ENCODE measurements at places on chromosomes 12 and 14.

DNA sequence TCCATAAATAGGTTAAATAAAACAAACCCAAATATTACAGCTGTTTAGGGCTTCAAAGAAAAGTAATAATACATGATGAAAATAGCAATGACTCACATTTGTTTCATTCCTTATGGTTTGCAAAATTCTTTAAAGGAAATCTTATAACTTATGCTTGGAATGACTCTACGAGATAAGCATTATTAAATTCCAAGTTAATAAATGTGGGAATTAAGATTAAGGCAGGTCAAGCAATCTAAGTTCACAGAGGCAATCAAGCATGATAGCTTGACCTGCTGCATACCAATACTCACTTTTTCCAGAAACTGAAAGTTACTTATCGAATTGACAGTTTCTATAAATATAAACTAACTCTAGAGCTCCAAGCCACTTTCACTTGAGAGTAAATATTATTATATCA is 1002.9 kb upstream of the SEL1L start:
- no peak for DNase-seq

DNA sequence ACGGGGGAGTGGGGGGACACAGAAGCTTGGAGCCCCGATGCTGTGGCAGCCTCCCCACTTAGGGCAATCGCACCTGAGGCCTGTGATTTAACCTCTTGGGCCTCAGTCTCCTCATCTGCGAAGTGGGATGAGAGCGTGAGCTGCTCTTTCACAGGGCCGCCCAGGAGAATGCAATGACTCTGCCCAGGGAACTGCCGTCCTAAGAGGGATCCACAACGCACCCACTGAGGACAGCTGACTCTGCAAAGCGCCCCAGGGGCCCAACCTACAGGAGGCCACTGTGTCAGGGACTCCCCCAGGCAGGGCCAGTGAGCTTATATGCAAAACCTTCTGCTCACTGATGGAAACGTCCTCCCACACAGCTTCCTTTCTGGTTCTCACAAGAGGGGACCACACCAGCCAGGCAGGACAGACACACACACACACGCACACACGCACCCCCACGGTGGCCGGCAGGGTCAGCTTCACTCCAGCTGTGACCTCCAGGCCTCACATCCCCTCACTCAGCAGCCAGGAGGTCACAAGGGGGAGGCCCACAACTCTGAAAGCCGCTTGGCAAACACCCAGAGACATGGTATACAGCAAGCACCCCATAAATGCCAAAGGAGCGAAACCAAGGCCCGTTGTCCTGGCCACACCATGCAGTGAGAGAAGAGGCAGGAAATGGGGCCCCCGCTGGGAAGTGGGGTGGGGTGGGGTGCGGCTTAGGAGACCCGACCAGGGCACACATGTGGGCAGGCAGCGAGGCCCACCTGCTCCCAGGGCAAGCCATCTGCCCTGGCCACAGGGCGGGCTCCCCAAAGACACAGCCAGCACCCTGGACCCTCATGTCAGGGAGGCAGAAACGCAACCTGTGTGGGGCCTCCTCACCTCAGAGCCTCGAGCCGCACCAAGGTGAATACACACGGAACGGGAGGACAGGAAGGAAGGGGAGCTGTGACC is 73.3 kb downstream of the NCOR2 start:
- DNase-seq, result peak; percentile 13

DNA sequence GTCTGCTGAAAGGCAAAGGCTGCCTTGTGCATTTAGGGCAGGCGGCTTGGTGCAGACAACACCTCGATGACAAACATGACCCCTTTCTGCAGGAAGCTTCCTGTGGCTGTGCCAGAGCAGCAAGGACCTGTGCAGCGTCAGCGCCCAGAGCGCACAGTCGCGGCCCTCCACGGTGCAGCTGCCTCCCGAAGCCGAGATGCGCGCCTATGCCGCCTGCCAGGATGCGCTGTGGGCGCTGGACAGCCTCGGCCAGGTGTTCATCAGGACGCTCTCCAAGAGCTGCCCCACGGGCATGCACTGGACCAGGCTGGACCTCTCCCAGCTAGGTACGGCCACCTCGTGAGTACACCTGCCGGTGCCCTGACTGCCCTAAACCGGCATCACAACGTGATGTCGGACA is 57.3 kb downstream of the ANKRD9 start:
- DNase-seq, result no peak

DNA sequence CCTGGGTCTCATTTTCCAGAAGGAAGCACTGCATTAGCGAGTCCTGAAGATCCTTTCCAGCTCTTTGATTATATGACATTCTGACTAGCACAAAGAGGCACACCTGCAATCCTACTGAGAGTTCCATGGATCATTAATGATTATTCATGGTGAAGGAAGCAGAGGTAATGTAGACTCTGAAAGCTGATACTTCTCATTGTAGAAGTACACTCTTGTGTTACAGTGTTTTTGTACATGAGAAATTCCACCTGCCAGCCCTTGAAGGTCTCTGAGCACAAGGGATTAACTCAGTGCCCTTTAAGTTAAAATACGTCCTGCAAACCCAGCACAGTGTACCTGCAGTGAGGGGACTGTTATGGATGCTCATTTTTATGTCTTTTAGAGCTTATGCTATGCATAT is 558.8 kb upstream of the FBXO33 start:
- DNase-seq, result no peak

GRCh38 chr12:46219132-46219876 is 49.5 kb downstream of the SLC38A1 start:
- no peak for DNase-seq

DNA sequence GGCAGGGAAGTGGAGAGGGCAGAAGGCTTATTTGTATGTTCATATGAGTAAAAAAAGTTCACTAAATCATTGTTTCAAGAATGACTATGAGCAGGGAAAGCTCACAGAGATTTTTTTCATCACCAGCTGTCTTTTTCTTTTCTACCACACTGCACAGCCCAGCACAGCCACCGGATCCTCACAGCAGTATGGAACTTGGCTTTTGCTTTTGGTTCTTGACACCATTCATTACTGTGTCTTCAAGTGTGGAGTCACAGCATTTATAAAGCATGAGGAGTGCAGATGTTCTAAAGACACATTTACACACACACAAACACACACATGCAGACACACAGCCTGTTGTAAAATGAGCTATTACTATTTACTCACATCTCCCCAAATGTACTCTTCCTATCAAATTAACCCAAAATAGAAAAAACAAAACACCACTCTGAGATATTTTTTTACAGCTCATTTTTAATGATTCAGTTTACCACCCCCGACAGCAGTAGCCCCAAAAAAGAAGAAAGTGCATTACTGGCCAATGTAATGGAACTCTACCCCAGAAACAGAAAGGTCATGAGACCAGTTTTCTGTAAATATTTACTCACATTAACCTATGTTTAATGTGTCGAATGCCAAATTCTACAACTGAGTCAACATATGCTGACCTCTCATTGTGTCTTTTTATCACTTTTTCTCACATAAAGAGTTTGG is 60.5 kb downstream of the BTG1 start:
- DNase-seq, result no peak

GRCh38 chr12:65415826-65416225 is 137.3 kb downstream of the MSRB3 start:
- no peak for DNase-seq

DNA sequence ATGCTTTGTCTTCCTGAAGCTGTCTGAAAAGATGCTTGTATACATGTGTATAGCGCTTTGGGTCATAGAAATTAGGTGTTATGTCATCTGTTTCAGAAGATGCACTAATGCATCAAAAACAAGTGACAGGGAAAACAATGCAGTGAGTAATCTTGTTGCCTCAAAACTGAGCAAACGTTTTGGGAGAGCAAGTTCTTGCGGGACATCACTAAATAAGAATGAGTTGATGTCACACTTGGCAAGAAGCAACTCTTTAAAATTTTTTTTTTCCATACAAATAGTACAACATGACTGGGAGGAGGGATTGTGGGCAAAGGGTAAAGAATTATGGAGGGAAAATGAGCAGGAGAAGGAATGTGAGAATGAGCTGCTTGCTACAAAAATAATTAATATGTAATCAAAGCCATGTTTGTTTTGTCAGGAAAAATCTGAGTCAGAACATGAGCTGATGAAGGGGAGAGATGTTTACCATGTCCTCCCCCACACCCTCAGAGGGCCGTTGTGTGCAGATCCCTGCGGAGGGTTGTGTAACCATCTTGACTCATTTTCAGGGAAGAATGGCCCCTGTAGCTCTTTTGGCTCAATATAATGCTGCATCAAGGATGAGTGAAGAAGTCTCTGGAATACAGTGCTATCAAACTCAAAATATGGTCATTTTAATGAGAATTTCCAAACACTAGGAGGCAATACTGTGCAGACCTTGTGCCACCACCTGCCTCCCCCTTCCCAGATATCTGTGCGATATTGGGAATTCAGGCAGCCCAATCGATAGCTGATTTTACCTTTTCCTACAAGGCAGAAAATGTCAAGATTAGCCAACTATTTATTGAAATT is 41.4 kb downstream of the BORCS5 start:
- no peak for DNase-seq

- no peak for DNase-seq
Observed at GRCh38 chr12:27627123-27627852, 69.0 kb upstream of the REP15 start.

DNA sequence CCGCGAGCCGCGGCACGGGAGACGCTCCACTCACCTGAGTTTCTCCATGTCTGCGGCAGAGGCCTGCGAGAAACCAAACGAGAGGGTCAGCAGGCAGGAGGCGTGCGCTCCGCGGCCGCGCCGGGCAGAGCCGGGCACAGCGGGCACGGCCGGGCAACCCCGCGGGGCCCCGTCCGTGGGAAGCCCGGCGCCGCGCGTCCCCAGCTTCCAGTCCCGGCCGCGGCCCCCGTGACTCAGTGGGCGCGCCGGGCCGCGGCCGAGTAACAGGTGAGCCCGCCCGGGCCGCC is 19.4 kb downstream of the BEGAIN start:
- DNase-seq, result no peak

- DNase-seq, result no peak
Observed at GRCh38 chr12:63965936-63966605, 121.6 kb downstream of the SRGAP1 start.

DNA sequence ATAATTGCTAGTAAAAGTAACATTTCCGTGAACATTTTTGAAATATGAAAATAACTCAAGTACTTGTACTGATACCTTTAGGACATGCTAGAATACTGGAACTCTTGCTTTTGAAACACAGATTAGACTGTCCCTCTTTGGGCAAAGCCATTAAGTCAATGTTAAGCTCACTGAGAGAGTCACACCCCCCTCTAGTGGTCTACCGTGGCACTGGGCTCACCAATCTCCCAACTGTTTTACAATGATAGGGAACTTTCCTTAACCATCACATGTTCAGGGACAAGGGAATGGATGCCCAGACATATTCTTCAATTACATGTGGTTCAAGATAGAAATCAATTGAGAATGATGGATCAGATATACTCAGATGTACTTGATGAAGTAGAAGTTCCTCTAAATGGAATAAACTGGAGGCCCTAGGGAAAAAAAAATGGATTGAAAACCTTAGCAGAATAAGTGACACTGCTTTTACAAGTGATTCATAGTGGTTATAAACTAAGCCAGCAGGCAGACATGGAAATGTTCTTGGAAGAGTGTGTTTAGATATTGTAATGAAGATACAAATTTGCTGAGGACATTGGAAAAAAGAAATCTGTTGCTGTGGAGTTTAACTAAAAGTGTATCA is 17.8 kb downstream of the NANOG start:
- peak; percentile 16 for DNase-seq

- no peak for DNase-seq
Observed at GRCh38 chr14:60515511-60516289, 6.8 kb downstream of the SIX6 start.

- DNase-seq, result no peak
Observed at GRCh38 chr12:49635656-49636055, 12.3 kb downstream of the PRPF40B start.

DNA sequence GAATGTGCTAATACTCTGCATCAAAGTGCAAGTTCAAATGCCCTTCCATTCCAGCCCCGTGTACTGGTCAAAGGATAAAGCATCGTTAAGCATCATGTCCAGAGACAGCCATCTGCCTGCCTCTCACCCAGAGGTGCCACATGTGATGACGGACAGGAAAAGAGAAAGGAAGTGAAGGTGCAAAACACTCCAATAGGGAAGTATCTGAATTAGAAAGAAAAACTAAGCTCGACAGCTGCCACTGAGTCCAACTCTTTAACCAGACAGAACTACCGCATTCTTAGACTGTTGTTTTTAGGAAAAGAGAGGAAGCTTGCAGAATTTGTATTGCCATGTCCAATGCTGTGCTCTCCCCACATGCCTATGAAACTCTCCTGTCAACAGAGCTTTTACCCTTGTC is 465.0 kb upstream of the SOX5 start:
- DNase-seq, result no peak

DNA sequence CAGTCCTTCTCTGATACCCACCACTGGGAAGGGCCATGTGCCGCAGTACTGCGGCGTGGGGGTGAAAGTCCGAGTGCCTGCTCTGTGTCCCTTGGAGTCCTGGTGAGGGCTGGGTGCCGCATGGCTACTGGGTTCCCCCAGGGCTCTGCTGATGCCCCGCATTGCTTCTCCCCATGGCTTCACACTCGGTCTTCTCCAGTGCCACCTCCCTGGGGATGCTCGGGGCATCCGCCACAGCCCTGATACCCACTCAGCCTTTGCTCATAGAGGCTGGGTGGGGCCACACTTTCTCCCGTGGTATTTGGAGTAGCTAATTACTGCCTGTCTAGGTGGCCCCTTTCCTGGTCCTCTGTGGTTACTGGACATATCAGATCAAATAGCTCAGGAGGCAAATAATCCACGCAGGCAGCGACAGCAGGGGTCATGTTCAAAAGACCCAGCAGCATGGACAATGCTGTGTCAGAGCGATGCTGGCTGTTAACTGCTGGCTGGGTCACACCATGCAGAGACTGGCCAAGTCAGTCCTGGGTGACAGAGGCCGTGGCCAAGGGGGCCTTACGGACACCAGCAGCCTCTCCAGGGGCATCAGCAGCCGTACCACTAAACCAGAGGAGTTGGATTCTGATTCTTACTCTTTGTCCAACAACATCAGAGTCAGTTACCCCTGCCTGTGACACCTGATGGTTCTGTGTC is 106.5 kb downstream of the ADGRD1 start:
- DNase-seq, result no peak

- no peak for DNase-seq
Observed at GRCh38 chr12:104652358-104652757, 195.6 kb downstream of the CHST11 start.

DNA sequence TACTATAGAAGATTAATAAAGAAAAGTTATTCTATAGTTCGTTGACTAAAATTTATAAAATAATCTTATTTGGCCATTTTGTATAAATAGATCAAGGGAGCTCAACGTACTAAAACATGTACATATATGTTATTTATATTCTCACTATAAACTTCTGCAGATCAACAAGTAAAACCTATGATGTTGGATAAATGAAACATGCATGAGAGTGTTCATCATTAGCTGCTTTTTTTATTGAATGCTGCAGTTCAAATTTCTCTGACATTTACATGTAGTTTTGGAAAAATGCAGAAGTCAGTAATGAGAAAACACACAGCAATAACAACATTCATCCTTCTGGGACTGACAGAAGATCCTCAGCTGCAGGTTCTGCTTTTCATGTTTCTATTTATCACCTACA is at the start of gene OR6C68:
Gene OR6C68 (plus strand): TSS at position 301 of the 400 bp plus-strand sequence. CDS start 0 bp downstream, at position 301.
- DNase-seq, result no peak

- no peak for DNase-seq
Observed at GRCh38 chr12:86697916-86698640, 441.9 kb upstream of the MGAT4C start.

All from stimulated activated CD4-positive, alpha-beta T cell treated with anti-CD3 and anti-CD28 coated beads, Interleukin-1b, Interleukin-23, amount 100 ng/mL, for 1 hour (primary cell).